ENCODE measurements at places on chromosomes 6 and 20.

- DNase-seq = no peak
Measured at GRCh38 chr20:44720621-44720996, 5.4 kb downstream of the CCN5 start.

- DNase-seq = no peak
Measured at GRCh38 chr6:84560436-84561390, 203.7 kb downstream of the TBX18 start.

DNA sequence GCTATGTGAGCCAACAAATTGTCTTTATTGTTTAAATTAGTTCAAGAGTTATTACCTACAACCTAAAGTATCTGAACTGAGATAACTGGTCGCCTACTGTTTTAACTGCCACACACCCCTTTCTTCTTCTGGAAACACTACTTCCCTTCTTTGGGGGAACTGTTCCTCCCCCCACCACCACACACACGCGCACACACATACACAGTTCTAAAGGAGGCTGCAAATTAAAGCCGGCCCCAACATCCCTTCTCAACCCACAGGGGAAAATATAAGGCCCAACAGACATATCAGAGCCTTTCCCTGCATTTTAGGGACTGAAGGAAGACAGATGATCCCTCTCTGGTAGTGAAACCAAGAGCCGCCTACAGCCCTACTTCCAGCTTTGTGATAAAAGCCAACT, 348.0 kb upstream of the JARID2 start:
- DNase-seq = no peak

- no peak for DNase-seq
Measured at GRCh38 chr20:8094415-8094818, 37.6 kb upstream of the PLCB1 start.

GRCh38 chr20:54244113-54244512, 36.2 kb downstream of the PFDN4 start:
- DNase-seq = no peak

GRCh38 chr6:129696843-129697242, 13.1 kb downstream of the ARHGAP18 start:
- DNase-seq = no peak

- no peak for DNase-seq
Measured at GRCh38 chr20:47418069-47418757, 61.7 kb upstream of the ZMYND8 start.

DNA sequence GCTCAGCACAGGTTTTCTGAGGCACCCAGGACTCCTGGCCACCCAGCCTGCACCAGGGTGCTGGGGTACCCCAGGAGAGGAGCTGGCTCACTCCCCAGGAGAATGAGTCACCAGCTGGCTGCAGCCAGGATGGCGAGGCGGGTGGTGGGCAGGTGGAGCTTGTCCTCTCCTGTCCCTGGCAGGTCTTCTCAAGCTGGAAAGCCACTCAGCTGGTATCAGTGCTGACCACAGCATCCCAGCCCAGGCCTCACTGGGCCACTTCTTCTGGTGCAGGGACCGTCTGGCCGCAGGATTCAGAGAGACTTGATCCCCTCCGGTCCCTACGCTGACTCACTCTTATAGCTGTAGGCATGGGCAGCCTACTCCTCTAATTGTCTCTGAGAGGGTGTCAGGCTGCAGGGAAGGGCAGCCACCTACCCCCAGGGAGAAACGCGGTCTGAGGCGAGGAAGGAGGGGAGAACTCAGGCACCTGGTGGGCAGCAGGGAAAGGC, 22.2 kb downstream of the TFEB start:
- no peak for DNase-seq

GRCh38 chr6:109958626-109959025, 19.5 kb upstream of the GPR6 start:
- no peak for DNase-seq

DNA sequence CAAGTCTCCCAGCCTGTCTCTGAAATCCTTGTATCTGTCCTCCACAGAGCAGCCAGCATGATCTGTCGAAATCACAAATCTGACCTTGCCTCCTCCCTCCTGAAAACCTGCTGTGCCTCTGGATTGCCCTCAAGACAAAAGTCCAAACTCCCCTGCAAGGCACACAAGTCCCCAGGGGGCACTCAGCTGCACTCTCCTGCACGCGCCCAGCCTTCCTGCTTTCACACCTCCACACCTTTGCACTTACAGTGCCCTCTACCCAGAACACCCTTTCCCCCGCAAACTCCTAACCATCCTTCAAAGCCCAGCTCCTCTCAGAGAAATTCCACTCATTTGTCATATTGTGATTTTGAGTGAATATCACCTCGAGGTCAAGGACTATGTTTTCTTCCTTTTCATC, 83.4 kb upstream of the TOP1 start:
- no peak for DNase-seq

DNA sequence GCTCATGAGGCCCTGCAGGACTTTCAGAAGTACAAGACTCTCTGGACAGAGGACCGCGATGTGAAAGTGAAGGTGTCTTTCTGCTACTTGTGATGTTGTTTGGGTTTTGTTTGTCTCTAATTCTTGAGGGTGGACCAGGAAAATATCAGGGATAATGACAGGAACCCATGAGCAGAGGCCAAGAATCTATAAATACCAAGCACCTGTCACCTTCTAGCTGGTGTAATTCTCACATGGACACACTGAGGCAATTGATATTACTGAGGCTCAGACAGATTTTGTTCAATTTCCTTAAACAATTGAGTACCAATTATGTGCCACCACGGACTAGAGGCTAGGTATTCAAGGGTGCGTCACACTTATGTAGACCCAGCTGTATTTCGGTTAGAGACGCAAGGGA, 107.9 kb downstream of the DNAH8 start:
- DNase-seq = no peak

- no peak for DNase-seq
Measured at GRCh38 chr6:5762561-5762968, 244.2 kb downstream of the NRN1 start.

DNA sequence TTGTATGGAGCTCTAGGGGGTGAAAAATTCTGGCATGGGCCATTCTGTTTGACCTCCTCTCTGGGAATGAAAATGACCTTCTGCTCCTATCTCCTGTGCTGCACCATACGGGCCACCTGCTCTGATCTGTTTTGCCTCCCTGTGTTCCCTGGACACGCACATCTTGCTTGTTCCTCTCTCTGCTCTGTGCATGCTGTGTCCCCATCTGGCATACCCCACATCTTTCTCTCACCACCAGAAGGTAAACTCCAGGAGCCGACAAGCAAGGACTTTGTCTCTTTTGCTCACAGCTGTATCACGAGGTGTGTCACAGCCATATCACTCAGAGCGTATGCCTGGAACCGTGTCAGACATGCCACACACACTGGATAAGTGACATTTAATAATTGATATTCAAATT, 208.4 kb upstream of the DTNBP1 start:
- DNase-seq = no peak

DNA sequence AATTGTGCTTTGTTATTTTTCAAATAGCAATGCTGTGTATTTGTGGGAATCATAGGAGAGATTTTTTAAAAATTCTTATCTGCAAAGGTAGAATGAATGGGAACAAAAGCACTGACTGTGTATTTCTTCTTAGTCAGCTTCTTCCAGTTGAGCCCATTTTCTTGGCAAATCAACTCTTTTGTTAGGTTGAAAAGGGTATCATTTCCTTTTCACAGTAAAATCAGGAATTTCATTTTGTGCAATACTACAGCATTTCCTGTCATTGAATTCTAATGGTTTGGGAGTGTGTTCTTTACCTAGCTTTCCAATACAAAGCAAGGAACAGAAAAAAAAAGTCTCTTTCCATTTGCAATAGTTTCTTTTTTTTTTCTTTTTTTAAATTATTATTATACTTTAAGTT, 19.0 kb upstream of the EXOC2 start:
- no peak for DNase-seq

DNA sequence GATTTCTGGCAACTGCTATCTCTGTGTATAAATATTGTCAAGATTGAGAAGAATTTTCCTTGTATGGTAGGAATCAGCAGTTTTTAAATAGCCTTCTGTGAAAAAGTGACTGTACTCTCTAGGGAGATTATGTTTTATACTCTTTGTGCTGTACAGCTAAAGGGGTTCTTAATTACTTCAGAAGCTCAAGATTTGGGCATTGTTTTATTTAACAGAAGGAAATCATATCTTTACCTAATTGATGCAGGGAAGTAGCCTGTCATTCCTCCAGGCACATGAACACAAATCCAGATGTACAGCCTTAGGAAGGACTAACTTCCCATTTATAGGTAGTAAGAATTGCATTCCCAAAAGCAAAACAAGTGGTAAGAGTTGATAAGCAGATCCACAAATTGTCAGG, 1.3 kb downstream of the CALHM5 start:
- no peak for DNase-seq

DNA sequence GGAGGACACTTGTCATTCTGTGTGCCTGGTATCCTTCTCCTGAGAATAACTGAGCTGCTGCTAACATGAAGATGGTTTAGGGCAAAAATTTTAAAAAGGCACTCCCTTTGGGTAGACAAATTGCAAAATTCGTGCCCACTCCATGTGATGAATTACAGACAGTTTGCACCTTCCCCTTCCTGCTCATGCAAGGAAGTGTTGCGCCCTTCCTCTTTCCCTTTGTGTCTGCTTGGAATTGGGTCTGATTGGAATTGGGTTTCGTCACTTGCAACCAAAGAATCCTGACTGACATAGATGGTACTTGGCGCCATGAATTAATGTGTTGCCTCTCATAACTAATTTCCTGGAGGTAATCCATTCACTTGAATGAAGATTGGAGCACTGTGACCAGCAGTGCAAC, 62.3 kb upstream of the SHLD1 start:
- DNase-seq = no peak

GRCh38 chr6:38477680-38478260, 162.0 kb downstream of the BTBD9 start:
- no peak for DNase-seq

DNA sequence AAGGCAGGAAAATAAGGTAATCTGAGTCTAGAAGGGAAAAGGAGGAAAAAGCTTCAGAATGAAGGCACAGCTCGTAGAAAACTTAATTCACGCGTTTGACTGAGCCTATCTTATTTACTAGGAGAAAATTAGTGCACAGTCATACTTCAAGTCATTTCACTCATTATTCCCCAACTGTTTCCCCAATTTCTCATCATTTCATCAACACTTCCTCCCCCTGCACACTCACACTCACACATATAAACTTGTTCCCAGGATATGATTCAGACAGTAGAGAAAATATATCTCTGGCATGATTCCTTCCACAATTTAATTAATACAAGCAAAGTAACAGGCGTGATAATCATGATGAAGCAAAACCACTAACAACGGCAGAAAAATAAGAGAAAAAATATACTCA, 94.5 kb upstream of the F13A1 start:
- no peak for DNase-seq

GRCh38 chr6:157253017-157253416, 70.3 kb downstream of the TMEM242 start:
- no peak for DNase-seq

GRCh38 chr6:53730767-53731166, 64.0 kb upstream of the LRRC1 start:
- no peak for DNase-seq

- DNase-seq = no peak
Measured at GRCh38 chr6:7674291-7674690, 51.6 kb upstream of the BMP6 start.

DNA sequence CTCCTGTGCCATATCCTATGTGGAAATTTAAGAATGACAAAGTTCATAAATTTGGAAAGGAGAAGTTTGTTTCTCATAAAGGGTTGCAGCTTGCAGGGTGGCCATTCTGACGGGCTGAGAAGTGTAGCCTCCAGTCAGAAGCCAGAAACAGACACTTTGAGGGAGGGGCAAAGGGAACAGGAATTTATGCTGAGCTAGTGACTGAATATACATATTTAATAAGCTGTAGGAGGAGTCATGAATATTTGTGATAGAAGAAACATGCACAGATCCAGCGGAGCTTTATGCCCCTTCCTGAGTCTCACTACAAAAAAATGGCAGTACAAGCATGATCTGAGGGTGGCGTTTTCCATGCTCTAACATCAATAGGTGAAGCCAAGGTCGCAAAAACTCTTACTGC, 798.3 kb downstream of the KIF16B start:
- DNase-seq = no peak

- no peak for DNase-seq
Measured at GRCh38 chr20:50848846-50849673, 54.2 kb downstream of the BCAS4 start.

DNA sequence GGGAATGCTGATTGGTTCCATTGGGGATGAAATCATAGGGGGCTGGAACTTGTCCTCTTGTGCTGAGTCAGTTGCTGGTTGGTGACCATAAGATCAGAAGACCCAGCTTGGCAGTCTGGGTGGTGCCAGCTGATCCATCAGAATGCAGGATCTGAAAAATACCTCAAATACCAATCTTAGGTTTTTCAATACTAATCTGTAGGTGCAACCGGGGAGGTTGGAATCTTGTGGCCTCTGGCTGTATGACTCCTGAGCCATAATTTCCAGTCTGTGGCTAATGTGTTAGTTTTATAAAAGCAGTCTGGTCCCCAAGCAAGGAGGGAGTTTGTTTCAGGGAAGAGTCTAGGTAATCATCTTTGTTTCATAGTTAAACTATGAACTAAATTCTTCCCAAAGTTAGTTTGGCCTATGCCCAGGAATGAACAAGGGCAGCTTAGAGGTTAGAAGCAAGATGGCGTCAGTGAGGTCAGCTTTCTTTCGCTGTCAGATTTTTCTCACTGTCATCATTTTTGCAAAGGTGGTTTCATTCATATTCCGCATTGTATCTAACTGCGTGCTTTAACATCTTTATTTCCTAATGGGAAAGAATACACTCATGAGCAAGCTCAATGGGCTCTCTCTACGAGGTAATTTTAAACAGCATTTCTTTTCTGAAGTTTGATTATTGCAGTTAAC, 2.0 kb downstream of the ARMH2 start:
- DNase-seq = no peak

GRCh38 chr20:14986026-14986655, 648.7 kb upstream of the FLRT3 start:
- DNase-seq = no peak

DNA sequence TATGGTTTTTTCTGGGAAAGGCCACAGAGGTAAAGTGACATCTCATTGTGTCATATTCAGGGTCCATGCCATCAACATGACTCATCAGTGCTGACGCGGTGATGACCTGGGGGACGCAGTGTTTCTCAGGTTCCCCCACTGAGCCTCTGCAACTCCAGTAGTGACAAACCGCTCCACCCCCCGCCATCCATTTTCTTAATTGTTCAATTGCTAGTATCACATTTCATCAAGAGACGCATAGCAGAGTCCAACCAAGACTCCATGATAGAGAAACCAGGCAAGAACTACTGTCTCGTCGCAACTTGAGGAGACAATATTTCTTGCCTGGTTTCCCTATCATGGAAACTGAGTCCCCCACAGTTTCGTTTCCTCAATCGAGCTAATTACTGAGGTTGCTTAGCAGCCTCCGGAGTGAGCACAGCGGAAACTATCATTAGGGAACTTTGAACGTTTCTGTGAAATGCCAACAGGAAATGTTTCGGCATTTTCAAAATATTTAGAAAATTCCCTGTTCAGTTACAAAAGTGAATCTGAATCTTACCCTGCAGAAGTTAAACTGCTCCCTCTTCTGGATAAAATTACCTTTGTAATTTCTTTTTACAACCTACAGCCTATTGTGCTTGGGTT, 12.2 kb upstream of the SERPINB1 start:
- DNase-seq = peak; percentile 78

Data from activated CD8-positive, alpha-beta memory T cell treated with anti-CD3 and anti-CD28 coated beads for 4 hours (primary cell).